ENCODE measurements at places on chromosomes 1 and 21. TPM values are rescaled to one million over a fixed set of nuclear protein-coding genes. Genes with fewer than 3 reads are reported as not detected.

GRCh38 chr1:151802372-151802771, 2.8 kb downstream of the LINGO4 start:
- H3K36me3 ChIP-seq, result no peaks in the 10 kb centered on the region
- H3K4me1 ChIP-seq, result peaks cover 9% of the 10 kb centered on the region
- DNase-seq, result no peak
- no peaks in the 10 kb centered on the region for H3K27me3 ChIP-seq
- no peak overlapping the region for H3K4me3 ChIP-seq

DNA sequence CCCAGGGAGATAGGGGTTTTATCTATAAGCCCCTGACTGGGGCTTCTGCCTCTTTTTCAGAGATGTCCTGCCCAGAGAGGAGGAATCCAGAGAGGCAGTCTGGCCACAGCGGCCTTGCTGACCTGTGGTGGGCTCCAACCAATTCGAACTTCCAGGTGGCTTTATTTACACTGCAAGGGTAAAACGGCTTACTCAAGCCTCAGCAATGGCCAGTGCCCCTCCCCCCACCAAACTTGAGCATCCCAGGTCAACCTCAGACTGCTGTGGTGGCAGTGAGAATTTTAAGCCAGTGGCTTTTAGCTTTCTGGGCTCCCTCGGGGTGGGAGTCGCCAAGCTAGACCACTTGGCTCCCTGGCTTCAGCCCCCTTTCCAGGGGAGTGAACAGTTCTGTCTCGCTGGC, 384.0 kb upstream of the BEND5 start:
- no peaks in the 10 kb centered on the region for H3K36me3 ChIP-seq
- no peak overlapping the region for H3K4me3 ChIP-seq
- no peak for DNase-seq
- no peaks in the 10 kb centered on the region for H3K4me1 ChIP-seq
- H3K27ac ChIP-seq, result no peak overlapping the region

GRCh38 chr1:46515576-46515975, 25.9 kb downstream of the DMBX1 start:
- H3K4me1 ChIP-seq, result no peaks in the 10 kb centered on the region
- H3K27ac ChIP-seq, result no peak overlapping the region
- no peaks in the 10 kb centered on the region for H3K36me3 ChIP-seq
- no peak overlapping the region for H3K4me3 ChIP-seq
- no peak for DNase-seq
- peaks cover 21% of the 10 kb centered on the region for H3K27me3 ChIP-seq

- peaks cover 54% of the 10 kb centered on the region for H3K4me1 ChIP-seq
- DNase-seq, result no peak
- H3K36me3 ChIP-seq, result peaks cover 7% of the 10 kb centered on the region
Measured at GRCh38 chr1:2582391-2582790, 4.2 kb upstream of the PRXL2B start.

SELP gene
- 0.45 TPM for total RNA-seq

KLHDC9 gene
- 0.30 TPM for total RNA-seq

DNA sequence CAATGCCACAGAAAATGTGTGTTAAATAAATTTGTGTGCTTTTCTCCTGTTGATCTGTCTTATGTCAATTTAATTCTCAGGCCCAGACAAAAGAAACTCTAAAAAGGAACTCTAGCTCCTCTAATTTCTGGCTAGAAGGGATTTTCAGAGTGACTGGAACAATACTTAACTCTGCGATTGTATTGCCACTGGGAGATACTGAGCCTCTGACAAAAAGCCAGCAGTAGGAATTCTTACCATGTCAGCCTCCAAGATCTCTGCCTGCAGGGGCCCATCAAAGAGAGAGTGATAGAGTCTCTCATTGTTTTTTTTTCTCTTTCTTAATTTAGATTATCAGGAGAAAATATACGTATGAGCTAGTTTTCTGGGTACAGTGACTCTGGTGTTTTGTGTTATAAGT, 1165.7 kb downstream of the BRINP3 start:
- H3K4me1 ChIP-seq, result no peaks in the 10 kb centered on the region
- no peak overlapping the region for H3K27ac ChIP-seq
- DNase-seq, result no peak
- no peak overlapping the region for H3K4me3 ChIP-seq
- no peaks in the 10 kb centered on the region for H3K36me3 ChIP-seq
- no peaks in the 10 kb centered on the region for H3K27me3 ChIP-seq

DNA sequence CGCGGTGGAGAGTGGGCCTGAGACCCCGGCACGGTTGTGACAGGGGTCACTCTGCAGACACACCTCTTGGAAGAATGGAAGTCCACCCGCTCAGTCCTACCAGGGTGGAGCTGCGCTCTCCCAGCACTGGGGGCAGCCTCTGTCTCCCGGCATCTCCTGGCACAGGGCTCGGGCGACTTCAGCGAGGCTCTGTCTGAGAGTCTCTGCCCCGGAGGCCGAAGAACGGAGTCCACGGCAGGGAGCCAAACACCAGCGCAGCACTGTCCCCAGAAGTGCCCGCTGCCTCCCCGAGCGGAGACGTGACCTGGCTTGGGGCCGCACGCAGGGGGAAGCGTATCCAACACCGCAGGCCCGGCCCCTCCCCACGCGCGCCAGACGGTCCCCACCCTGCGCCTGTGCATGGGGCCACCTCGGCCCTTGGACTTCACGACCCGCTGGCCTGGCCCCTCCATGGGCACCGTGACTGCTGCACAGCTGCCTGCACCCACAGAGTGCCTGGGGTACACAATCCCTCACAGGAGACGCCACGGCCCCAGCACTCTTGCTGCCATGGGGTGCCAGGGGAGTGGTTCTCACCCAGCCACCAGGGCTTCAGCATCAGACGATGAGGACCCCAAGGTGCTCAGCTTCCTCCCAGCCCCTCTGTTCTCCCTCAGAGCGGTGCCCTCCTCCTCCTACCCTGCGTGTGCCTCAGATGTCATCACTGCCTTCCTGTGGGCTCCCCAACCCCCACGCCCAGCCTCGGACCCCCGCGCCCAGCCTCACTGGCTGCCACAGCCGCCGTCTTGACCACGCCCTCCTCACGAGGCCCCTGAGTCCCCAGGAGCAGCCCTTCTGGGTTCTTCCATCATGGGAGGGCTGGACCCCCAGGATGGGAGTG, 14.9 kb upstream of the RNF223 start:
- peaks cover 3% of the 10 kb centered on the region for H3K36me3 ChIP-seq
- no peaks in the 10 kb centered on the region for H3K4me1 ChIP-seq
- H3K4me3 ChIP-seq, result no peak overlapping the region
- no peak for DNase-seq

MEGF6 gene
- total RNA-seq, result 20.7 TPM

DNA sequence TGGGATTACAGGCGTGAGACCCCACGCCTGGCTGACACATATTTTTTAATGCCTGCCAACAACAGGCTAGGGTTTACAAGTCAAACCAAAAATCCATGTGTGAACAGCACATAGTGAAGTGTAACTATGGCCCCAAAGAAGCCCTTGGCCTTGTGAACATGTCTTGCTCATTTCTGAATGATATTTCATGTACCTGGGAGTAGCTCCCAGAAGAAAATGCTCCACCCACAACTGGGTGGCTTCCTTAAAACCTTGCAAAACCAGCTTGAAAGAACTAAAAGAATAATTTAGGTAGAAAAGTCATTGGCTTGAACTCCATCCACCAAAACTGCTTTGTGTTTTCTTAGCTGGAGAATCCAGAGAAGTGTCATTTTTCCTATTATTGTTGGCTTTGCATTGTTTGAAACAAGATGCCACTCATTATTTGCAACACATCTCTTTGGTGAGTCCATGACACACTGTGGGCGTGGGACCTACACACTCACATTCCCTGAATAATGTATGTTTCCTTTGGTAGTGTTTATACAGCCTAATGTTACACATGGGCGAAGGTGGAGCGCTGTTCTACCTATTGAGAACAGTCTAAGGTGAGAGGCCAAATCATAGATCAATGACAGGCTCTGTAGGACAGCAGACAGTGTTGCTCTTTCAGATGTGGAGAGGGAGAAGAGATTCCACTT, 28.5 kb upstream of the SDE2 start:
- H3K36me3 ChIP-seq, result no peaks in the 10 kb centered on the region
- peaks cover 5% of the 10 kb centered on the region for H3K27me3 ChIP-seq
- no peak for DNase-seq
- peaks cover 4% of the 10 kb centered on the region for H3K4me1 ChIP-seq
- no peak overlapping the region for H3K27ac ChIP-seq
- H3K4me3 ChIP-seq, result no peak overlapping the region

- no peak for DNase-seq
- H3K4me3 ChIP-seq, result peak overlapping the region; percentile 89
- no peaks in the 10 kb centered on the region for H3K27me3 ChIP-seq
- peaks cover 33% of the 10 kb centered on the region for H3K4me1 ChIP-seq
Measured at GRCh38 chr1:205751036-205751651, 1.2 kb upstream of the NUCKS1 start.

SWT1 gene
- 3.7 TPM for total RNA-seq

- H3K4me3 ChIP-seq, result no peak within 1 kb of the TSS
- H3K36me3 ChIP-seq, result no peaks in the 10 kb centered on the region
- H3K4me1 ChIP-seq, result peaks cover 4% of the 10 kb centered on the region
- H3K27me3 ChIP-seq, result no peaks in the 10 kb centered on the region
Measured at GRCh38 chr1:206002871-206003801, at the start of gene RAB7B. Gene RAB7B (minus strand): TSS chr1:206003395. CDS start chr1:205994135, 9,260 bp downstream.

PRELP gene
- not detected for total RNA-seq

- H3K27me3 ChIP-seq, result no peaks in the 10 kb centered on the region
- DNase-seq, result no peak
- H3K27ac ChIP-seq, result no peak overlapping the region
- H3K4me1 ChIP-seq, result peaks cover 63% of the 10 kb centered on the region
Measured at GRCh38 chr21:42459546-42460215, 36.3 kb downstream of the RSPH1 start.

PPFIA4 gene
- 16.1 TPM for total RNA-seq

ST6GALNAC5 gene
- total RNA-seq, result not detected

GRCh38 chr1:182391028-182391361, 595 bp downstream of the GLUL start:
- H3K27ac ChIP-seq, result peak overlapping the region; percentile 95
- H3K27me3 ChIP-seq, result peaks cover 19% of the 10 kb centered on the region
- H3K36me3 ChIP-seq, result peaks cover 49% of the 10 kb centered on the region
- H3K4me1 ChIP-seq, result peaks cover 50% of the 10 kb centered on the region
- DNase-seq, result no peak

GRCh38 chr1:215637041-215637573, 70.0 kb downstream of the KCTD3 start:
- H3K4me1 ChIP-seq, result no peaks in the 10 kb centered on the region
- H3K4me3 ChIP-seq, result no peak overlapping the region
- H3K36me3 ChIP-seq, result no peaks in the 10 kb centered on the region
- H3K27me3 ChIP-seq, result no peaks in the 10 kb centered on the region

- H3K27ac ChIP-seq, result peak overlapping the region; percentile 31
- no peak for DNase-seq
- no peaks in the 10 kb centered on the region for H3K27me3 ChIP-seq
- H3K36me3 ChIP-seq, result peaks cover 71% of the 10 kb centered on the region
- H3K4me1 ChIP-seq, result peaks cover 1% of the 10 kb centered on the region
Measured at GRCh38 chr1:198850196-198850595, 211.4 kb downstream of the PTPRC start.

AGPAT3 gene
- 93.1 TPM for total RNA-seq

DNA sequence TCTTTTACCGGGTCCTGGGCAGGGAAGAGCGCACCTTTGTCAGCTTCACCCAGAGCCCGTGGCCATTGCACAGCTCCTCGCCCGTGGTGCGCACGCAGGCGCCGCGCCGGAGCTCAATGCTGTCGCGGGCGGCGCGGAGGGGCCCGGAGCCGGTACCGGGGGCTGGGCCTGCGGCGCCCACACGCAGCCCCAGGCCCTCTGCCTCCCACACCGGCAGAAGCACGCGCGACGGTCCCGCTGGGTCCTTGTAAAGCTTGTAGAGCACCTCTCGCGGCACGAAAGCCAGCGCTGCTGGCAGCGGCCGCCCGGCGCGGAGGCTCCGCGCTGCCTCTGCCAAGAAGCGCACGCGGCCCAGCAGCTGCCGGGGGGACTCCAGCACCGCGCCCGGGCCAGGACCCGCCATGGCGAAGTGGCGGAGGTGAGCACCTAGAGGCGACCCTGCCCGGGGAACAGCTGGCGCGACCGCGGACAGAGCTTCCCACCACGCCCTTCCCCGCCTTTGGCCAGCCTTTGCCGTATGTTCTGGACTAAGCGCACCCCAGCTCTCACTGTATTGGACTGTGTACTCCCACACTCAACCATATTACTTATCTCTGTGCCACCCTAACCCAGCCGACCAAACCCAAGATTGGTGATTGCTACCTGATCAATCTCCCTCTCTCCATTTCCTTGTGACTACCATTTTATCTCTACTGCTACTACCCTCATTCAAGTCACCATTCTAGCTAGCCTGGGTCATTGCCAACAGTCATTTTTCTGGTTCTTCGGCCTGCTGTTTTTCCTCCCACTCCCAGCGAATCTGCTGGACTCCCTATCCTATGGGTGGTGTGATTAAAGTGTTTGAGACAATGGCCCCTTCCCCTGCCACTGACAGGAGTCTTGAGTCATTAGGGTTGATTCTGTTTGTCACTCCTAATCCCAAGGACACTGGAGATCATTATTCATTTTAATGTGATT, at the start of gene HECTD3:
Gene HECTD3, minus strand, starts transcription at position 470 of the 957 bp plus-strand sequence. Its CDS starts 67 bp downstream, at position 403.
- peak; percentile 73 for DNase-seq
- H3K4me1 ChIP-seq, result peaks cover 43% of the 10 kb centered on the region
- peaks cover 29% of the 10 kb centered on the region for H3K36me3 ChIP-seq
- H3K4me3 ChIP-seq, result peak within 1 kb of the TSS; percentile 79
- peak within 1 kb of the TSS; percentile 92 for H3K27ac ChIP-seq

DNA sequence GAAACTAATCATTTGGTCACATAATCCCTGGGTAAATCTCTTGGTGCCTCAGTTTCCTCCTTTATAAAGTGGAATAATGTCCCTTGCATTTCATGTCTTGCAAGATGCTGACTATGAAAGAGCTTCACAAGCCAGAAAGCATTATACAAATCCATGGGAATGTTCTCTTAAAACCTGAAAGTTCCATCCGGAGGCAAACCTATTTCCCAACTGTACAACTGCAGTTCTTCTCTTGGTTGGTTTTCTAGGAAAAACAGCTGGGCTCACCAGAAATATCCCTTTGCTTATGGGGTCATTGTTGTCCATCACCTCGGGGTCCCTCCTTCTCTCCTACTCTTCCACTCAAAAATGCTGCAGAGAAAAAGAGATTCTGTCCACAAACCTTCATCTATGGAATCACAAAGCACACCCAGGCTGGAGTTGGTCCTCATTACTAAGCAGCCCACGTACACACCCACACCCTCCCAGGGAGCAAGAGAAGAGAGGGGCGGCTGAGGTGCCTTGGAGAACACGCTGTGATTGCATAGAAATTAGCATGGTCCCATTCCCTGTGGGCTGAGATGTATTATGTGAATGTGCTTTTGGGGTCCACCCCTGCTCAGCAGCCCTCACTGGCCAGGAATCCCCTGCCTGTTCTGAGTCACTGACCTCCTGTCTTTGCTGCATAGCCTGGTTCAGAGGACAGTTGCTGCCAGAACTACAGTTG, 5.0 kb upstream of the PLXNA2 start:
- H3K27ac ChIP-seq, result no peak overlapping the region
- peaks cover 22% of the 10 kb centered on the region for H3K27me3 ChIP-seq
- no peak for DNase-seq

KIF26B gene
- not detected for total RNA-seq

- peaks cover 2% of the 10 kb centered on the region for H3K36me3 ChIP-seq
- peaks cover 10% of the 10 kb centered on the region for H3K27me3 ChIP-seq
- peaks cover 37% of the 10 kb centered on the region for H3K4me1 ChIP-seq
- DNase-seq, result no peak
Measured at GRCh38 chr1:25729790-25730644, 70.0 kb upstream of the SELENON start.

Measured in activated CD4-positive, alpha-beta T cell treated with anti-CD3 and anti-CD28 coated beads, Interleukin-2, amount 10 ng/mL, durations not matched to agents 7 days and 5 days (primary cell).